ENCODE measurements at places on chromosomes 1 and 21.

DNA sequence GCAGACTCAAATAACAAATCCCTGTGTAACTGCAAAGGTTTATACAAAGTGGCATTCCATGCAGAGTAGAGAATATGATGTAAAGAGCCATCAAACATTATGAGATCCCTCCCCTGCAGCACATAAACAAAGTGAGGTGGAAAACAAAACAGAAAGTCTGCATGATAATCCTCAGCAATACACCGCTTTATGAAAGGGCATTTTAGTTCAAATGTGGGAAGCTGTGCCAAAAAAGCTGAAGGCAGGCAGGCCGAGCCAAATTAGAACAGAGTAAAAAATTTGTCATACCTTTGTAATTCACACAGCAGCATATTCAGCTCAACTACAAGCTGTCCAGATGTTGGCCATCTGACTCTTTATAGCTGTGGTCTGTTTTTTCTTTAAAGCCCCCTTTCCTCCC lies 113.5 kb downstream of the LHX9 start:
- no peak for DNase-seq

DNA sequence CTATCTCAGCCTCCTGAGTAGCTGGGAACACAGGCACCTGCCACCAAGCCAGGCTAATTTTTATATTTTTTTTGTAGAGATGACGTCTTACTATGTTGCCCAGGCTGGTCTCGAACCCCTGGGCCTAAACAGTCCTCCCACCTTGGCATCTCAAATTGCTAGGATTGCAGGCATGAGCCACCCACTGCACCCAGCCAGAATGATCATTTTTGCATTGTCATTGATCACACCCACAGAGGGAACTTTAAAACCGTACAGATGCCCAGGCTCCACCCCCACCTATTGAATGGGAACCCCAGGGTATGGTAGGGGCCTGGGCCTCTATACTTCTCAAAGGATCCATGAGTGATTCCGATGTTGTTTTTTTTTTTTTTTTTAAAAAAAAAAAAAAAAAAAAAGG lies 36.7 kb downstream of the ETNK2 start:
- DNase-seq = no peak

DNA sequence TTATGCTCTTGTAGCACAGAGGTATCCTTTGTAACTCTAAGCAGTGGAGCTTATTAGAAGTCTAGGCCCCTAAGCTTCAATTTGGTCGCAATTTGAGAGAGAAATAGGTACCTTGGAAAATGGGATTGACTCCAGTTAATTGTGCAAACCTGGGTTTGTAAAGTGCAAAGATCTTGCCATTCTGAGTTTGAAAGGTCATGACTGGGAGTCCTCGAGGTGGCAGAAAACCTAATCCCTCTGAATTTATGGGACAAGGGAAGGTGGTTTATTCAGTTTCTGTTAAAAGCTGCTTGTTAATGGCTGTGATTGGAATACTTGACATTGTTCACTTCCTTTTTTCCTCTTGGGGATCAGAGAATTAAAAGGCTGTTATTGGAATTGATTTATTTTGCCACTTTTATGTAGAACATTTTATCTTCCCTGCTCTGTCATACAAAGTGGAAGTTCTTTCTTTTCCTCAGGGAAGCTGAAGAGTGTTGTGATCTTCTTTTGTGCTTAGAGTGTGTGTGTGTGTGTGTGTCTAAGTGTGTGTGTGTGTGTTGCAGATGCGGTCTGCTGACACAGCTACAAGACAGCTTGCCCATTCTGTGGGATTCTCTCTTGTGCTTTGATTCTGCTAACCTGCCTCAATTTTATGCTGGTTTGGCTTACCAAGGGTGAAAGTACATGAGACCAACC lies 144.5 kb downstream of the SPATA46 start:
- no peak for DNase-seq

DNA sequence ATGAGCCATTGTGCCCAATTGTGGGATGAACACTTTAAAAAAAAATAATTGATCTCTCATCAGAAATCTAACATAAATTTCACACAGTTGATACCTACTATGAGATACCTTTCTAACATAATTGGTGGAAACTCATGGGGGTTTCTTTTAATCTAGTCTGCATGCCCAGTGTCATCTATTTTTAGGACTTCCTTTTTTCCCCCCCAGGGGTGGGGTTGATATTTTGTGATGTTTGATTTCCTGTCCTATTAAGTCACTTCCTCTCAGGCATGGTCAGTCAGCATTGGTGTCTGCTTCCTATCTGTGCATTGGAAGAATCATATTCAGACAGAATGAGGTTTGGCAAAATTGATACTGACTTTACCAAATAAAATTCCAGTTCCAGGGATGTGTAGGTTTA lies 21.5 kb downstream of the NFYC start:
- no peak for DNase-seq

GRCh38 chr21:41754479-41754891 lies 12.4 kb downstream of the RIPK4 start:
- DNase-seq = no peak

GRCh38 chr1:54610048-54610447 lies 13.3 kb downstream of the FAM151A start:
- DNase-seq = no peak

GRCh38 chr1:164790081-164790480 lies 231.1 kb downstream of the PBX1 start:
- no peak for DNase-seq
